ENCODE measurements at places on chromosomes 11 and 22. TPM values are rescaled to one million over a fixed set of nuclear protein-coding genes. Genes with fewer than 3 reads are reported as not detected.

The OR51B4 gene
- total RNA-seq = not detected

- H3K27ac ChIP-seq = no peak overlapping the region
- DNase-seq = no peak
- no peaks in the 10 kb centered on the region for H3K36me3 ChIP-seq
- no peak overlapping the region for H3K4me3 ChIP-seq
- H3K27me3 ChIP-seq = peaks cover 19% of the 10 kb centered on the region
These were observed 38.1 kb upstream of the CALCB start for GRCh38 chr11:15035283-15035682.

- H3K27ac ChIP-seq = no peak overlapping the region
- H3K4me3 ChIP-seq = no peak overlapping the region
- DNase-seq = no peak
- H3K4me1 ChIP-seq = no peaks in the 10 kb centered on the region
- no peaks in the 10 kb centered on the region for H3K36me3 ChIP-seq
These were observed 6.2 kb downstream of the MRGPRD start for GRCh38 chr11:68974421-68975194.

The KRTAP5-9 gene
- total RNA-seq = not detected

GRCh38 chr22:20395907-20396287 lies 1.9 kb downstream of the ZNF74 start:
- no peak overlapping the region for H3K27ac ChIP-seq
- H3K4me1 ChIP-seq = peaks cover 22% of the 10 kb centered on the region
- no peaks in the 10 kb centered on the region for H3K27me3 ChIP-seq
- H3K36me3 ChIP-seq = peaks cover 2% of the 10 kb centered on the region
- H3K4me3 ChIP-seq = peak overlapping the region; percentile 81
- no peak for DNase-seq

DNA sequence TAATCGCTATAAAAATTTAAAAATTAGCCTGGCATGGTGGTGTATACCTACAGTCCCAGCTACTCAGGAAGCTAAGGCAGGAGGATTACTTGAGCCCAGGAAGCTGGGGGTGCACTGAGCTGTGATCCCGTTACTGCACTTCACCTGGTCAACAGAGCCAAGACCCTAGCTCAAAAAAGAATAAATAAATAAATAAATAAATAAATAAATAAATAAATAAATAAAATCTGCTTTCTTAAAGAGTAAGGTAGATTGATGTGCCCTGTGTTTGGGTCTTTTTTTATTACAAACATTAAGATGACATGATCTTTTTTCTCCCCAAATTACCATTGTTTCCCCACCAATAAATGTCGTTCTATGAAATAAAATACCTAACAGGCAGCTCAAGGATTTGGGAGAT lies 114.3 kb upstream of the APOA1 start:
- no peak overlapping the region for H3K27ac ChIP-seq
- no peaks in the 10 kb centered on the region for H3K27me3 ChIP-seq
- no peak for DNase-seq
- no peak overlapping the region for H3K4me3 ChIP-seq
- peaks cover 40% of the 10 kb centered on the region for H3K4me1 ChIP-seq
- peaks cover 30% of the 10 kb centered on the region for H3K36me3 ChIP-seq

The EP300 gene
- total RNA-seq = 61.9 TPM

The CSKMT gene
- 23.7 TPM for total RNA-seq

DNA sequence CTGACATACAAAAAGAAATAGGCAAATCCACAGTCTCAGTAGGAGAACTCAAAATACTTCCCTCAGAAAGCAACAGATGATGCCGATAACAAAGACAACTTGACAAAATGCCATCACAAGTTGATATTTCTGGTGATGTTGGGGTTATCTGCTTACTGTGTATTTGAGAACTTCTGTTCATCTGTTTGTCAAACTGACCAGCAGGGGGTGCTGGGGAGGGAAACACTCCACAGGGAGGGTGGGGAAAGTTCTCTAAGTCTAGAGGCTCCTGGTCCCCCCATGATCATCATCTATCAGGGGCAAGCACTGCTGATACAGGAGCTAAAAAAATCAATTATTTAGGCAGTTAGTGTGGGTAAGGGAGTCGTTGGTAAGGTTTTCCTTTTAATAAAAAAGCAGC lies 19.2 kb downstream of the GLYATL1 start:
- peaks cover 11% of the 10 kb centered on the region for H3K27me3 ChIP-seq
- peaks cover 2% of the 10 kb centered on the region for H3K4me1 ChIP-seq
- no peaks in the 10 kb centered on the region for H3K36me3 ChIP-seq
- DNase-seq = peak; percentile 46
- no peak overlapping the region for H3K27ac ChIP-seq

DNA sequence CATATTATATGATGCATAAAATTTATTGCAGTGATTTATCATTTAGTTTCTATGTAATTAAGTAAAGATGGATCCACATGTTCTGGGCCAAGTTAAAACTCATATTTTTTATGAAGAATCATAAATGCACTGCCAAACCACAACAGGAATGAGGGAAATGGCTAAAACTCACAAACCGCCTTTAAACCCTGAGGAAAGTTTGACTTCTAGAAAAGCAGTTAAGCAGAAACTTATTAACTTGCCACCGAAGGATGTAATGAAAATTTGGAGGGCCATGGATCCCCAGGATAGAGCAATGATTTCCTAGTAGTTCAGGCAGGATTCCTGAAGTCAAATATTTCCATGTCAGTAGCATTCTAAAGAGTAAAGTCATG lies 218.3 kb upstream of the CTSC start:
- H3K4me1 ChIP-seq = no peaks in the 10 kb centered on the region
- H3K27me3 ChIP-seq = peaks cover 15% of the 10 kb centered on the region
- H3K36me3 ChIP-seq = no peaks in the 10 kb centered on the region
- H3K4me3 ChIP-seq = no peak overlapping the region
- DNase-seq = no peak

DNA sequence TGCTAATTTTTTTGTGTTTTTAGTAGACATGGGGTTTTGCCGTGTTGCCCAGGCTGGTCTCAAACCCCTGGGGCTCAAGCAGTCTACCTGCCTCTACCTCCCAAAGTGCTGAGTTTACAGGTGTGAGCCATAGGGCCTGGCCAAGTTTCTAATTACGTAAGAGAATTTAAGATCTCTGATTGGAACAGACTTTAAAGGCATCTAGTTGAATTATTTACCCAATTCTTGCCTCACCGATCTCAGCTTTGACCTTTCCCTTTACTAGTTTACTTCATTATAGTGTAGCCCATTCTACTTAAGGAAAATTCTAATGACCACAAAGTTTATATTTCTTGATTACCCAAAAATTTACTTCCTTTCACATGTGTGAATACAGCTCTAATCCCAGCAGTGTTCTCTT lies 81.6 kb downstream of the YAP1 start:
- no peak overlapping the region for H3K27ac ChIP-seq
- no peaks in the 10 kb centered on the region for H3K36me3 ChIP-seq
- no peak for DNase-seq
- no peaks in the 10 kb centered on the region for H3K4me1 ChIP-seq

DNA sequence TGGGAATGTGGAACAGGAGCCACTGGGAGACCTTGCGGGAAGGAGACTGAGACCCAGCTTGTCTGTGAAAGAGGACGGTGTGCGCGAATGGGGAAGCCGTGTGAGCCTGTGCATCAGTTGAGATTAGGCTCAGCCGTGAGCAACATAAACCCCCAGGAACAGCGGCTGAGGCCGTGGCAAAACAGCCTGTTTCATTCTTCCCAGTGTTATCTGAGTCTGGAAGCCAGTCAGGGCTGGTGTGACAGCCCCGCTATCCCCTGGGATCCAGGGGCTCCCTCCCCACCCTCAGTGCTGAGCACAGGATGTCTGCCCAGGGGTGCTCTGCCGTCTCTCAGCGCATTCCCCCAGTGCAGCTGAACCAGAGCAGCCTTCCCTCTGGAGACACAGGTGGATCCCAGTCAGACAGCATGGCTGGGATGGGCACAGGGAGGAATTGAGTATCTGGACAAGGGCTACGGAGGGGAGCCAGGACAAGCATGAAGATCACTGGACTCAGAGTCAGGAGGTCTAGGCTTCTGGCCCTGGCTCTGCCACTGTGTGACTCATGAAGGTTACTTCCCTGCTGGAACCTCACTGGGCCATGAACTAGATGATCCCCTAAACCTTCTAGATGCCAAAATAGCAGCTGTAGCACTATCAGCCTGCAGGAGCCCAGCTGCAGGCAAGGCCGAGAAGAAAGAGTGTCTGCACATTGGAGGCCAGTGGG lies 8.6 kb downstream of the OAF start:
- peaks cover 7% of the 10 kb centered on the region for H3K4me1 ChIP-seq
- no peak for DNase-seq
- peaks cover 5% of the 10 kb centered on the region for H3K27me3 ChIP-seq
- no peak overlapping the region for H3K27ac ChIP-seq

The MGAT3 gene
- 0.96 TPM for total RNA-seq

- H3K4me1 ChIP-seq = no peaks in the 10 kb centered on the region
- H3K4me3 ChIP-seq = no peak overlapping the region
- no peak for DNase-seq
- H3K27ac ChIP-seq = no peak overlapping the region
- no peaks in the 10 kb centered on the region for H3K27me3 ChIP-seq
These were observed 24.7 kb upstream of the MTMR2 start for GRCh38 chr11:95948637-95949036.

DNA sequence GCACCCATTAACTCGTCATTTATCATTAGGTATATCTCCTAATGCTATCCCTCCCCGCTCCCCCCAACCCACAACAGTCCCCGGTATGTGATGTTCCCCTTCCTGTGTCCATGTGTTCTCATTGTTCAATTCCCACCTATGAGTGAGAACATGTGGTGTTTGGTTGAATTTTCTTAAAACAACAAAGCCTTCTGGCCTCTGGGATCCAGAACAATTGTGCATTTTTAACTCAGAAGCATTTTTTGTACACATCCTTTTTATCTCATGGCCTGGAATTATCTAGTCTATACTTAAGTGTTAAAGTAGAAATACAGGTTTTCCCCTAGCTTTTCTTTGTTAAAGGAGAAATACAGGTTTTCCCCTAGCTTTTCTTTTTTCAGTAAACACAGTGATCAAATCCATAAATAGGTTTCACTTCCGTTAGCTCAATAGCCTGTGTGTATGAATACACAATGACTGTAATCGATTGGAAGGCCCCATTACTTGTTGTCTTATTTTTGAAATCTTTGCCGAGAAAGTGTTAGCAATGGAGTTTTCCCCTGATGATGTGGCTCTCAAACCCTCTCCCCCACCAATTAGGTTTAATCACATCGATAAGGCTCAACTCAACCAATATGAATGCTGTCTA lies 125.6 kb upstream of the PITPNB start:
- no peaks in the 10 kb centered on the region for H3K36me3 ChIP-seq
- H3K27me3 ChIP-seq = peaks cover 5% of the 10 kb centered on the region
- no peak overlapping the region for H3K4me3 ChIP-seq
- H3K27ac ChIP-seq = no peak overlapping the region
- no peaks in the 10 kb centered on the region for H3K4me1 ChIP-seq

- no peak overlapping the region for H3K4me3 ChIP-seq
- no peak overlapping the region for H3K27ac ChIP-seq
- H3K4me1 ChIP-seq = no peaks in the 10 kb centered on the region
- no peaks in the 10 kb centered on the region for H3K36me3 ChIP-seq
- no peaks in the 10 kb centered on the region for H3K27me3 ChIP-seq
These were observed 1427.1 kb downstream of the LRRC4C start for GRCh38 chr11:40032331-40032730.

DNA sequence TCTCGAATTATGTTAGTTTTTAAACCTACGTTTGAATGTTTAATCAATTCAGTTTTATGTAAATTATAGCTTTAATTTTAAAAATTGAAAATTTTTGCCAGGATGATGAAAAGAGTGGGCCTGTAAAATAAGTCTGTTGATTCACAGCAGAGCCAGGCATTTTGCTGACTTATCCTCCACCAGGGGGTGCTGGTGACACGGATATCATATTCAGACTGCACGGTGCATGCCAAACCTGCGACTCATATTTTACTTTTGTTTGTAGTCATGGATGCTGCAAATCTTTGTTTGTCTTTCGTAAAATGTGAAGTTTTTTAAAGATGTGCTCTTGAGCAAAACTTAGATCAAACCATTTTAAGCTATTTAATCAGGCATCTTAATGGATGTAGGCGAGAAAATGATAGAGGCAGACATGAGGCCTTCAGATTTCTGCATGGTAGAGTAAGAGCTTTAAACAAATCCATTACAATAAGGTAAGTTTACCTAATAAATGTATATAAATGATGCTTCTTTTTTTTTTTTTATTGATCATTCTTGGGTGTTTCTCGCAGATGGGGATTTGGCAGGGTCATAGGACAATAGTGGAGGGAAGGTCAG lies 3.6 kb upstream of the OR8B3 start:
- no peaks in the 10 kb centered on the region for H3K36me3 ChIP-seq
- H3K27me3 ChIP-seq = peaks cover 5% of the 10 kb centered on the region
- H3K4me3 ChIP-seq = no peak overlapping the region

The SLC1A2 gene
- total RNA-seq = not detected
